ENCODE measurements at places on chromosomes 4 and X. TPM values are rescaled to one million over a fixed set of nuclear protein-coding genes. Genes with fewer than 3 reads are reported as not detected.

DNA sequence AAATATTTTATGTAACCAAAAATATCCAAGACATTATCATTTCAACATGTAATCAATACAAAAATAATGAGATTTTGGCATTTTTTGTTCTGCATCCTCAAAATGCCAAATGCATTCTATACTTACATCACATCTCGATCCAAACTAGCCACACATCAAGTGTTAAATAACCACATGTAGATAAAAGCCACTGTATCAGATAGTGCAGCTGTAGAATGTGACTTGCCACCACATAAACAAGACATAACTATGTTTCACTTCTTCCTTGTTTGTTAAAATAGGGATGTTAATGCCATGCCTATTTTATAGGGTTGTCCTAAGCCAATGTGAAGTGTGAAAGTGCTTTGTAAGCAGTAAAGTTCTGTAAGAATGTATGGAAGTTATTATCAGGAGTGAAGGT is 20.9 kb downstream of the INTS6L start:
- no peak for DNase-seq

DNA sequence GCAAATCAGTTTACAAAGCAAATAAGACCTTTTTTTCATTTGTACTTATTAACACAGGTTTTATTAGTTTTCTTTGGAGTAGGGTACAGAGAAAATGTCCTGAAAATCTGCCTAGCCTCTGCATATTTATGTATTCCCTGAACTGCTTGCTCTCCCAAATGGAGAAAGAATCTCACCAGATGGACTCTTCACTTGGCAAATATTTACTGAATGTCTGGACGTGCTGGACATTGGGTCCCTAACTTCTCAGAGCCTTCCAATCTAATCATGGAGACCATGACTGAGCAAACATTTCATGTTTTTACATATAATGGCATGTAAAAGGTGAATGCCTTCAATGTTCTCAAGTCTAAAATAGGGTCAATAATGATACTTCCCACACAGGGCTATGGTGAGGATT is 126.0 kb downstream of the CHRDL1 start:
- DNase-seq, result no peak

The TMPRSS11B gene
- polyA plus RNA-seq, result 0.04 TPM

GRCh38 chr4:129561886-129562671 is 466.1 kb downstream of the C4orf33 start:
- no peak for DNase-seq

The PF4V1 gene
- polyA plus RNA-seq, result 0.49 TPM

- no peak for DNase-seq
Measured at GRCh38 chrX:149961572-149961971, 23.3 kb upstream of the EOLA2 start.

DNA sequence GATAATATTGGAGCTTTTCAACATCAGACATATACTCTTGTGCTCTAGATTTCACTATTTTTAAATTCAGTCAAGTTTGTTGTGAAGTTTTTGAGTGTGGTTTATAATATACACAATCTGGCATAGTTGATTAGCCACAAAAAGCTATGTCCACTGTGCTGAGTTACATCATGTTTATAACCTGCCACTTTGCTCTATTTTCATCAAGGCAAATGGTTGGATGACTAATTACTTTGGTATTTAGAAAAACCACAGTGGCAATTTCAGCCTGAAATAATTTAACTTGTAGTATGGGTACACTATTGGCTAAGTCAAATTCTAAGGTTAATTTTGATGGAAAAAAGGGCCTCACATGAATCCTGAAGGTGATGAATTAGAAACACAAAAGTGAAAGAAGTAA is 262.6 kb downstream of the C4orf33 start:
- no peak for DNase-seq

- no peak for DNase-seq
Measured at GRCh38 chr4:117417856-117418255, 332.5 kb upstream of the TRAM1L1 start.

All from renal cortex interstitium (tissue), 15 donors.